ENCODE measurements at places on chromosomes 6 and 20.

- no peak for DNase-seq
Measured at GRCh38 chr6:110710115-110710514, 105.2 kb downstream of the CDK19 start.

GRCh38 chr6:166335378-166336302 is 6.7 kb downstream of the SFT2D1 start:
- DNase-seq = no peak

DNA sequence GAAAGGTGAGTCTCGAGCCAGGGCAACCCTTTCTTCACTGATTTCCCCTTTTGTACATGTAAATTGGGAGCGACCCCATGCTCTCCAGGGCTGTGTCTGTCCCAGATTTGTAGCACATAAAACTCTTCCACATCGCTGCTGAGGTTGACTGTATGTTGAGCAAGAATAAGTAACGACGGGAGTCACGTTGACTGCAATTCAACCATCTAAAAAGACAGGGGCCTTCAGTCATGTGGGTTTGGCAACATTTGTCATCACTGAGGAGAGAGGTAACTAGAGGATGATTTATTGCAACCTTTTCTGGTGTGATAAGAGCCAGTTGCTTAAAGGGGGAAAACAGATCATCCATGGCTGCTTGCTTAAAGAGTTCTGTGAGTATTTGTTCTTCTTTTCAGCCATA is 159.4 kb upstream of the SULF2 start:
- no peak for DNase-seq

GRCh38 chr6:43328528-43328927 is 19.9 kb upstream of the CRIP3 start:
- no peak for DNase-seq

DNA sequence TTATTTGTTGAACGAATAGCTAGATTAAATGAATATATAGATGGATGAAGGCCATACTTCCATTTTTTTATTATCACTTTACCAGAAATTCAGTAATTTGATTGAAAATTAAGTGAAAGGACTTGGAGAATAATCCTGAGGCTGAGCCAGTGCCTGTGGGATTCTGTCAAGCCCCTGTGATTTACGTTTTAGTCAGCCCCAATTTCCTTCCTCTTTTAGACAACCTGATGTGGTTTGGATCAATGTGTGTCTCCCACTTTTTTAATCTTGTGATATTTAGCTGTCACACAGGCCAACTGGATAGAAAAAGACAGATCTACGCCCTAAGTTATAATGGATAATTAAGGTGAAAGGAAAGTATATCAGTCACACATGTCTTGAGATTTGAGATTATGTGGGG is 188.8 kb downstream of the EDN1 start:
- no peak for DNase-seq

GRCh38 chr6:37077905-37078296 is 72.4 kb downstream of the FGD2 start:
- no peak for DNase-seq

- no peak for DNase-seq
Measured at GRCh38 chr6:90874931-90875330, 288.1 kb upstream of the MAP3K7 start.

GRCh38 chr6:168170841-168171601 is 92.0 kb upstream of the FRMD1 start:
- no peak for DNase-seq

GRCh38 chr20:37526839-37527637 is 638 bp downstream of the BLCAP start:
- DNase-seq = no peak
